Activated naive CD8-positive, alpha-beta T cell treated with anti-CD3 and anti-CD28 coated beads, Interleukin-2, amount 10 ng/mL, durations not matched to agents 7 days and 5 days (primary cell): ENCODE measurements at places on chromosomes 12 and 14.
A peak's percentile ranks its signal among the peaks of the same experiment; 100 is the strongest.

DNA sequence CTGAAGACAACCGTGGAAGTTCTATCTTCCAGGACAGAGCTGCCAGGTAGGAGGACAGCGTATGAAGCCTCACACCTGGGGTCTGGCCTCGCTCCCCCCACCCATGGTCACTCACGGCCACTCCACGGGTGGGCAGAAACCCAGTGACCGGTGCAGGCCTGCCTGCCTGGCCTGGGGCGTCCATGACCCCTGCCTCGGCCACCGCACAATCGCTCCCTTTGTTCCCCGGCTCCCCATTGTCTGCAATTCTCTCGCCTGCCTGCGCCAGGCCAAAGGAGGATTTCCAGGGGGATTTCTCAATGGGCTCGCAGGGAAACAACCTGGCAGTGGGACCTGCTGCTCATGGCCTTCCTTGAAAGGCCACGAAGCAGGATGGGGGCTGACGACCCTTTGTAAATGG is 22.6 kb downstream of the CCDC85C start:
- H3K27me3 ChIP-seq: no peaks in the 10 kb centered on the region
- H3K4me3 ChIP-seq: no peak overlapping the region
- no peaks in the 10 kb centered on the region for H3K36me3 ChIP-seq
- no peak overlapping the region for H3K27ac ChIP-seq

DNA sequence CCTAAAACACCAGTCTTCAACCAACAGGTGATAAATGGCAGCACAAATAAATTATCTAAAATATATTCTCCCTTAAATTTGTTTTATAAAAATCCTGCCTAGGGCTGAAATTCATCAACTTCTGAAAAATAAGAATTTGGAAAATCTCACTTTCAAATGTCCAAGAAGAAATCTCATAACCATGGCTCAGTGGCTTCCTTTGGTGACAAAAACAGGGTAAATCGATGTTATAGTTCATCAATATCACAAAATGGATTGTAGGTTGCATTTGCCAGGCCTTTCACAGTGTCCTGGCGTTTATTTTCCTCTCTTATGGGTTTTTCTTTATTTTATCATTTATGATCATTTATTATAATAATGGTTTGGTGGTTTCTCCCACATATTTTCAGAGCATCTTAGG is 103.0 kb downstream of the PTGER2 start:
- peaks cover 25% of the 10 kb centered on the region for H3K36me3 ChIP-seq
- no peak overlapping the region for H3K4me3 ChIP-seq
- H3K27ac ChIP-seq: no peak overlapping the region
- no peak for DNase-seq
- peaks cover 34% of the 10 kb centered on the region for H3K4me1 ChIP-seq

DNA sequence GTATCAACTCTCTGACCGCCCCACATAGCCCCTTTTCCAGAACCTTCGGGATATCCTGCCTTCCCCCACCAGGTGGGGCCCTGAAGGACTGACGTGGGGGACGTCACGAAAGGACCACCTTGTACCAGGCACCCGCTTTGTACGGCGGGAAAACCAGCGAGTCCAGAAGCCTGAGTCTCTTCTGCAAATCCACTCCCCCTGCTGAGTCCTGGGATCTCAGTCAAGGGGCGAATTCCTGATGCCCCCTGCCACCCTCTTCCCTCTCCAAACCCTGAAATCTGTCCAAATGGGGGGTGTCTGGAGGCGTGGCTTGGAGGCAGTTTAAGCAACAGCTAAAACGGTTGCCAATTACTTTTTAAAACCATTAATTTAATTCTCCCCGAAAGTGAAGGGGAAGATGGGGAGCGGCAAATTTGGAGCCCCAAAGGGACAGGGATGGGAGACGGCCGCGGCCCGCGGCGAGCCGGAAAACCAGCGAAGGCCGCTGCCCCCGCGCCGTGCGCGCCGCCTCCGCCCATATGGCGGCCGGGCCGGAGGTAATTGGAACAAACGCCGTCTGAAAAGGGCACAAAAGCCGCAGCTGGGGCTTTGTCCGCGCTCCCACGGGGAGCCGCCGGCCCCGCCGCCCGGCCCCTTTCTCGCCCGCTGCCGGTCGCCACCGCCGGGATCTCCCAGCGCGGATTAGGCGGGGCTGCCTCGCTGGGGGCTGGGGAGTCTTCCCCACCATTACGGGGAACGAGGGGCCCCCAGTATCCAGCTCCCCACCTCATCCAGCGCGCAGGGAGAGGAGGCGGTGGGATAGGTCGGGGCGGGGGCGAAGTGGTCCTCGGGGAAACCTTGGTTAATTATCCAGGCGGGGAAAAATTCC is 6.6 kb downstream of the LHX5 start:
- peak overlapping the region; percentile 28 for H3K4me3 ChIP-seq
- DNase-seq: no peak
- H3K4me1 ChIP-seq: peaks cover 25% of the 10 kb centered on the region
- no peaks in the 10 kb centered on the region for H3K36me3 ChIP-seq
- H3K27ac ChIP-seq: no peak overlapping the region

GRCh38 chr12:118330421-118331018 is 42.2 kb downstream of the TAOK3 start:
- peaks cover 7% of the 10 kb centered on the region for H3K4me1 ChIP-seq
- no peaks in the 10 kb centered on the region for H3K27me3 ChIP-seq
- H3K27ac ChIP-seq: no peak overlapping the region
- peaks cover 38% of the 10 kb centered on the region for H3K36me3 ChIP-seq
- DNase-seq: no peak
- H3K4me3 ChIP-seq: no peak overlapping the region

- no peaks in the 10 kb centered on the region for H3K27me3 ChIP-seq
- H3K27ac ChIP-seq: no peak overlapping the region
- DNase-seq: no peak
- H3K4me1 ChIP-seq: no peaks in the 10 kb centered on the region
- H3K36me3 ChIP-seq: no peaks in the 10 kb centered on the region
- no peak overlapping the region for H3K4me3 ChIP-seq
These were observed 173.9 kb downstream of the TTC7B start for GRCh38 chr14:90642244-90642717.

GRCh38 chr12:77774761-77775160 is 55.9 kb upstream of the NAV3 start:
- H3K4me1 ChIP-seq: no peaks in the 10 kb centered on the region
- DNase-seq: no peak
- no peak overlapping the region for H3K27ac ChIP-seq
- no peaks in the 10 kb centered on the region for H3K36me3 ChIP-seq
- H3K27me3 ChIP-seq: no peaks in the 10 kb centered on the region
- no peak overlapping the region for H3K4me3 ChIP-seq

DNA sequence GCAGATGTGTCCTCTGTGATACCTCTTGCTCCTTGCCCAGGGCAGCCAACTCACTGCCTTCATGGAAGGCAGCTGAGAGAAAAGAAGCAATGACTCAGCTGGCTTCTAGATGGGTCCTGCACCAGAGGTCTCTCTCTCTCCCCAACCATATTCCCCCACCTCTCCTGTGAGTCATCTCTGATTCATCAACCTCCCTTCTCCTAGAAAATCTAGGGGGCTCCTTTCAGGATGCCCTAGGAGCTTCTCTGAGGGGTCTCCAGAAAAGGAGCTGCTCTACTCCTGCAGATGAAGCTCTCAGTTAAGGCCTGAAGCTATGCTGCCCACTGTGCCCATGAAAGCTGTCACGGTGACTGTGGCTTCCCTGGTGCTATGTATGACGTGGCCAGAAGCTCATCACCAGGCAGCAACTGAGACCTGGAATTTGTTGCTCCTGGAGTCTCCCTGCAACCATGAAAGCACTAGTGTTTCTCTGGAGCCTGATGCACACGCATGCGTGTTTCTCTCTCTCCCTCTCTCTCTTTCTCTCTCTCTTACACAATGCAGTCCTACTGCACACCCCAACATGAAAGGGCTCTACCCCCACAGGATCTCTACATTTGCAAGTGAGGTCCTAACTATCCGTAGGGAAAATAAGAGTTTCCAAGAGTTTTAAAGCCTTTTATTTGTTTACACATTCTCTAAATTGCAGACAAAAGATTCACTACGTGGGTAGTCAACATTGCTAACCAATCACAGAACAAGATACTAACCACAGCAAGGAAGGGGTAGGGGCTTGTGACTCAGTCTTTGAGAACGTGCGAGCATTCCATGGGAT is 285.3 kb downstream of the DPF3 start:
- peaks cover 8% of the 10 kb centered on the region for H3K4me1 ChIP-seq
- no peak overlapping the region for H3K27ac ChIP-seq
- H3K36me3 ChIP-seq: no peaks in the 10 kb centered on the region
- DNase-seq: no peak
- H3K4me3 ChIP-seq: no peak overlapping the region

GRCh38 chr12:58386136-58386535 is 444.8 kb downstream of the ATP23 start:
- no peaks in the 10 kb centered on the region for H3K4me1 ChIP-seq
- no peak for DNase-seq
- no peak overlapping the region for H3K27ac ChIP-seq
- no peak overlapping the region for H3K4me3 ChIP-seq

DNA sequence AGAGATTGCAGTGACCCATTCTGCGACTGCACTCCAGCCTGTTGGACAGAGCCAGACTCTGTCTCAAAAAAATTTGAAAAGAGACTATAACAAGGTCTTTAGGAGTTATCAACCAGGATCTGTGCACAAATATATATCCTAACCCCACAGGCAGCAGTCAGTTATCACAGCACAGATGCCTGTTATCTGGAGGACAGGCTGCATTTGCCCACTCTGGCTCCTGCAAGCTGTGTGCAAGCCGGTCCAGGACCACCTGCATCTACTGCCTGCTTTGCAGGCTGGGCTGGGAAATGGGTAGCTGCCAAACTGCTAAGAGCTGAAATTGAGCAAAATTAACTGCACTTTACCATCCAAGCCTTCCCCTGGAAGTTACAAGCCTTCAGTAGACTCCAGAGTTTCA is 21.4 kb upstream of the RCOR1 start:
- DNase-seq: no peak
- H3K4me1 ChIP-seq: peaks cover 15% of the 10 kb centered on the region
- no peak overlapping the region for H3K4me3 ChIP-seq
- H3K27me3 ChIP-seq: peaks cover 2% of the 10 kb centered on the region

- peaks cover 20% of the 10 kb centered on the region for H3K4me1 ChIP-seq
- DNase-seq: peak; percentile 52
- H3K36me3 ChIP-seq: no peaks in the 10 kb centered on the region
- H3K27me3 ChIP-seq: no peaks in the 10 kb centered on the region
- no peak overlapping the region for H3K27ac ChIP-seq
These were observed 210.9 kb downstream of the MED13L start for GRCh38 chr12:116066381-116067230.

DNA sequence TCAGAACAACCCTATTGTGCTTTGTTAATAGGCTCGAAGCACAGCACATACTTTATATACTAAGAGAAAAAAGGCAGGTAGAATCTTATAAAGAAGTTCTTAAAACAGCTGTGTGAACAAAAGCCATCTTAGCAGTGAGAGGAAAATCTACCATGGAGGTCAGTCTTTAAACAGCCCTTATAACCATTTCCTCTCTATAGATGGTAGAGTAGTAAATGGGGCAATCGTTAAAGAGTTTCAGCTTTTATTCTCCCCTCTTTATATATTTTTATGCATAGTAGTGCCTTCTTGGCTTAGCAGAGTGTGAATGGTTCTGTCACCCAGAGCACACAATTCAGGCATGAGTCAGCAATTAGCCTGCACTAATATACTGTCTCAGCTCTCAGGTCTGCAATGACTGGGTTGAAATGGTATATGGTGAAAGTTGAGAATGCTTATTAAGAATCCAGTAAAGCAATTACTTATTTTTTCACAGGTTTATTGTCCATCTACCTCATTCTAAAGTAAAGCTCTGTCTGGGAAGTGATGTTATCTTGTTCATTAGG is 305.0 kb downstream of the NELL2 start:
- H3K27ac ChIP-seq: no peak overlapping the region
- no peaks in the 10 kb centered on the region for H3K27me3 ChIP-seq

GRCh38 chr12:57952766-57953165 is 11.4 kb downstream of the ATP23 start:
- no peaks in the 10 kb centered on the region for H3K4me1 ChIP-seq
- H3K27ac ChIP-seq: no peak overlapping the region
- no peak overlapping the region for H3K4me3 ChIP-seq
- H3K27me3 ChIP-seq: no peaks in the 10 kb centered on the region

- peaks cover 1% of the 10 kb centered on the region for H3K4me1 ChIP-seq
- H3K27me3 ChIP-seq: no peaks in the 10 kb centered on the region
- no peak overlapping the region for H3K4me3 ChIP-seq
- no peak for DNase-seq
- no peak overlapping the region for H3K27ac ChIP-seq
These were observed 100.2 kb downstream of the SRGAP1 start for GRCh38 chr12:63944586-63945228.

DNA sequence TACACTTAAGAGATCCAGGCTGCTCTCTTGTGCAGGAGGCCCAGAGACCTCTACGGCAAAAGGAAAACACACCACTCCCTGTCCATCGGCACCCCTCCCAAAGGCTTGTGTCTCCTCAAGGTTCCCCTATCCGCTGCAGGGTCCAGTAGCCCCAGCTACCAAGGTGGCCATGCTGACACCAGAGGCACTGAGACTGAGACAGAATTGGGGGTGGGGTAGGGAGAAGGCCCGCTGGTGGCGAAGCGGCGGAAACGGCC is 590 bp downstream of the DDIT3 start:
- peaks cover 50% of the 10 kb centered on the region for H3K4me1 ChIP-seq
- H3K4me3 ChIP-seq: peak overlapping the region; percentile 96

GRCh38 chr12:66744956-66745383 is 66.1 kb upstream of the GRIP1 start:
- no peak for DNase-seq
- no peak overlapping the region for H3K27ac ChIP-seq
- no peak overlapping the region for H3K4me3 ChIP-seq
- peaks cover 11% of the 10 kb centered on the region for H3K4me1 ChIP-seq
- peaks cover 5% of the 10 kb centered on the region for H3K27me3 ChIP-seq

DNA sequence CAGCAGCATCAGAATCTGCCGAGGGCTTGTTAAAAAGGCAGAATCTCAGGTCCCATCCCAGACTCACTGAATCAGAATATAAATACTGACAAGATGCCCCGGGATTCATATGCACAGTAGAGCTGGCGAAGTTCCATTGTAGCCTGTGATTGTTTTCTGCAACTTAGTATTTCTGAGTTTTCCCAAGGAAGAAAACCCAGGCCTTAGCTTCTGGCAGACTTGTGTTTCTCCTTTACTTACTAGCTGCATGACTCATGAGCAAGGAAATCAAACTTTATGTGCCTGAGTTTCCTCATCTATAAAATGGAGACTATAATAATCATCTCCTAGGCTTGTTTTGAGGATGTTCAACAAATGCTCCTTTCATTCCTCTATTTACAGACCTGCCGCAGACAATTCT is 278.5 kb upstream of the PLEKHG7 start:
- H3K27ac ChIP-seq: no peak overlapping the region
- no peak overlapping the region for H3K4me3 ChIP-seq
- peaks cover 5% of the 10 kb centered on the region for H3K36me3 ChIP-seq
- H3K4me1 ChIP-seq: peaks cover 4% of the 10 kb centered on the region

DNA sequence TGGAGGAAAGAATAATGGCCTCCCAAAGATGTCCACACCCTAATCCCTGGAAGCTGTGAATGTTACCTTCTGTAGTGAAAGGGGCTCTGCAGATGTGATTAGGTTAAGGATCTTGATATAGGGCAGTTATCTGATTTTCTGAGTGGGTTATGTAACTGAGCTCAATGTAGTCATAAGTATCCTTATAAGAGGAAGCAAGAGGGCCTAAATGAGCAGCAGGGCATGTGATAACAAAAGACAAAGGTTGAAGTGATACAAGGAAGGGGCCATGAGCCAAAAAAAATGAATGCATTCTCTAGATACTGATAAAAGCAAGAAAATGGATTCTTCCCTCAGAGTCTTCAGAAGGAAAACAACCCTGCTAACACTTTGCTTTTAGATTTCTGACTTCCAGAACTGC is 78.8 kb downstream of the OSBPL8 start:
- H3K27ac ChIP-seq: peak overlapping the region; percentile 46
- peaks cover 12% of the 10 kb centered on the region for H3K4me1 ChIP-seq
- no peak overlapping the region for H3K4me3 ChIP-seq

- peaks cover 20% of the 10 kb centered on the region for H3K27me3 ChIP-seq
- no peak overlapping the region for H3K4me3 ChIP-seq
- H3K27ac ChIP-seq: no peak overlapping the region
- DNase-seq: no peak
- no peaks in the 10 kb centered on the region for H3K4me1 ChIP-seq
These were observed 6.0 kb downstream of the BDKRB1 start for GRCh38 chr14:96261772-96262655.
